SJSA1 (cell line): ENCODE measurements at places on chromosomes 6 and 20.

GRCh38 chr6:157380458-157380778 lies 572 bp upstream of the ZDHHC14 start:
- H3K4me3 ChIP-seq, result peak overlapping the region; percentile 80
- peaks cover 17% of the 10 kb centered on the region for H3K4me1 ChIP-seq
- H3K27ac ChIP-seq, result peak overlapping the region; percentile 66
- no peaks in the 10 kb centered on the region for H3K27me3 ChIP-seq

DNA sequence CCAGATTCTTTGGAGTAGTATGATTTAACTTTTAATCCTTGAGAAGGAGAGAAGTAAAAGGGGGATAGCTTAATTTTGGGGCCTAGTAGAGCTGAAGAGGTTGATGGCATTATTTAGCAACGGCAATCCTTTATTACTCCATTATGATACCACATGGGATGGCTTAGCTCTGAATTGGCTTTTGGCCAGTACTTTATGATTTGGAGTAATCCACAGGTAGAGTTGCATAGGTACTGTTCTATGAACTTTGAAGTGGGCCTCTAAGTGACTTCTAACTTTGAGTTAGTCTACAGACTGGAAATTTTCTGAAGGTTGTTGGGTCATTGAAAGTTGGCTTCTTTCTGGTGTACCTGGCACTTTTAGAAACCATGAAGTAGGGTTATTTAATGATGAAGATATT lies 11.6 kb downstream of the YWHAB start:
- no peak overlapping the region for H3K4me3 ChIP-seq
- no peak overlapping the region for H3K27ac ChIP-seq
- H3K4me1 ChIP-seq, result no peaks in the 10 kb centered on the region
- H3K27me3 ChIP-seq, result no peaks in the 10 kb centered on the region

- peaks cover 8% of the 10 kb centered on the region for H3K4me1 ChIP-seq
- no peaks in the 10 kb centered on the region for H3K27me3 ChIP-seq
- no peak for DNase-seq
- H3K27ac ChIP-seq, result no peak within 1 kb of the TSS
- H3K36me3 ChIP-seq, result no peaks in the 10 kb centered on the region
- peak within 1 kb of the TSS; percentile 48 for H3K4me3 ChIP-seq
Measured at GRCh38 chr6:31582230-31582643, at the start of gene LTB. Gene LTB, minus strand, starts transcription at chr6:31582424. Its CDS starts 7 bp downstream, at chr6:31582417.

GRCh38 chr6:3803627-3804468 lies 45.3 kb upstream of the FAM50B start:
- H3K36me3 ChIP-seq, result no peaks in the 10 kb centered on the region
- no peak overlapping the region for H3K4me3 ChIP-seq
- H3K27ac ChIP-seq, result peak overlapping the region; percentile 97
- DNase-seq, result peak; percentile 95

GRCh38 chr6:132041706-132042105 lies 90.5 kb upstream of the CCN2 start:
- no peak for DNase-seq
- no peaks in the 10 kb centered on the region; the same call in 1 of the 2 replicates for H3K4me1 ChIP-seq

GRCh38 chr6:31489086-31489485 lies 8.9 kb upstream of the MICB start:
- H3K36me3 ChIP-seq, result no peaks in the 10 kb centered on the region
- no peak for DNase-seq
- no peak overlapping the region for H3K27ac ChIP-seq
- no peak overlapping the region for H3K4me3 ChIP-seq
- no peaks in the 10 kb centered on the region for H3K27me3 ChIP-seq

DNA sequence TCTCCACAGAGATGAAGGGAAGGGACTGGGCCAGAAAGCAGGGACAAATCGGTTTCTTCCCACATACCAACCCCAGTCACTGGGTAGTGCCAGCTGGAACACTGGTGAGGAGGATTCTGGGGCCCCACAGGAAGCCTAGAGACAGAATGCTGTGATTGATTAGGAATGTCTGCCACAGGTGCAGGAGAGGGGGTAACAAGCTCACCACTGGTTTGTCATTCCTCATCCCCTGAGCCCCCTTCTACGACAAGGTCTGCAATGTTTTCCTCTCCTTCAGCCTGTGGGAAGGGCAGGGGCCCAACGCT lies 89.8 kb downstream of the PREX1 start:
- no peak overlapping the region for H3K27ac ChIP-seq
- H3K4me3 ChIP-seq, result no peak overlapping the region
- peaks cover 30% of the 10 kb centered on the region for H3K36me3 ChIP-seq
- H3K27me3 ChIP-seq, result no peaks in the 10 kb centered on the region

GRCh38 chr6:26205625-26206574 lies 118.7 kb downstream of the HFE start:
- H3K27ac ChIP-seq, result peak overlapping the region; percentile 99
- H3K36me3 ChIP-seq, result 0 out of 2 replicates have a peak, but pooled peaks cover 5% of the 10 kb centered on the region
- H3K4me3 ChIP-seq, result peak overlapping the region; percentile 57
- DNase-seq, result peak; percentile 96

- no peak for DNase-seq
- no peak overlapping the region for H3K4me3 ChIP-seq
- no peaks in the 10 kb centered on the region for H3K36me3 ChIP-seq
- H3K27me3 ChIP-seq, result no peaks in the 10 kb centered on the region
- H3K4me1 ChIP-seq, result peaks cover 3% of the 10 kb centered on the region
Measured at GRCh38 chr6:34521463-34522285, 34.5 kb downstream of the SPDEF start.

GRCh38 chr6:170448317-170448716 lies 104.8 kb downstream of the PSMB1 start:
- H3K4me1 ChIP-seq, result no peaks in the 10 kb centered on the region
- H3K4me3 ChIP-seq, result no peak overlapping the region
- no peaks in the 10 kb centered on the region for H3K36me3 ChIP-seq
- DNase-seq, result no peak

DNA sequence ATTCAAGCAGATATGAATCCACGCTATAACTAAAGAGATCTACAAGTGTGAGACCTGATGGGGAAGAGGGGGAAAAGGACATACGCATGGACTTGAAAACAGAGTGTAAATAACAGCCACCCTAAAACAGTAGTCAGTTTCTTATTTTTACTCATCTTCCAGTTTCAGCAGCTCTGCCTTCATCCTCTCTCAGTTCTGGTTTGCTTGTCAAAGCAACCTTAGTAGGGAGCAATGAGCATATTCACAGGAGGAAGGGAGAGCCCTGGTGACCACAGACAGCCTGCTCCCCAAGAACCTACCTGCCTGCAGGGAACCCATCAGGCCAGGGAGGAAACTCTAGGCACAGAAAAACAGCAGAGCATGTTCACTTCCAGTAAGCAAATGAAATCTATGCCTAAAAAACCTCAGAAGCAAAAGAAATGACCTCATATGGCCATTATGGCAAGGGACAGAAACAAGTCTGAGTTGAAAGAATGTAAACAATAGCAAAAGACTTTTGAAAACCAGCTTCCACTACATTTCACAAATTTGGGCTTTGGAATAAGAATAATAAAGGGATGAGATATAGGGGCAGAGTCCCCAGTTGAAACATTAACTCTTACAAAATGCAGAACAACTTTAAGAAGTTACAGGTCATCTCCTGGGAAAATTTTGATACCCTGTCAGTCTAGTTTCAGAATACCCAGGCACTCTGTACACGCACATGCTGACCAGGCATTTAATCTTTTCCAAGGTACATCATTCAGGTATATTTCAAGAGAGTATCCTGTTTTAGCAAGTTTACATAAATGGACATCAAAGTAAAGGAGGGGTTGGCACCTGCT lies 120.8 kb upstream of the BCLAF1 start:
- no peaks in the 10 kb centered on the region for H3K36me3 ChIP-seq
- no peak overlapping the region for H3K27ac ChIP-seq
- no peak overlapping the region for H3K4me3 ChIP-seq
- H3K27me3 ChIP-seq, result no peaks in the 10 kb centered on the region

DNA sequence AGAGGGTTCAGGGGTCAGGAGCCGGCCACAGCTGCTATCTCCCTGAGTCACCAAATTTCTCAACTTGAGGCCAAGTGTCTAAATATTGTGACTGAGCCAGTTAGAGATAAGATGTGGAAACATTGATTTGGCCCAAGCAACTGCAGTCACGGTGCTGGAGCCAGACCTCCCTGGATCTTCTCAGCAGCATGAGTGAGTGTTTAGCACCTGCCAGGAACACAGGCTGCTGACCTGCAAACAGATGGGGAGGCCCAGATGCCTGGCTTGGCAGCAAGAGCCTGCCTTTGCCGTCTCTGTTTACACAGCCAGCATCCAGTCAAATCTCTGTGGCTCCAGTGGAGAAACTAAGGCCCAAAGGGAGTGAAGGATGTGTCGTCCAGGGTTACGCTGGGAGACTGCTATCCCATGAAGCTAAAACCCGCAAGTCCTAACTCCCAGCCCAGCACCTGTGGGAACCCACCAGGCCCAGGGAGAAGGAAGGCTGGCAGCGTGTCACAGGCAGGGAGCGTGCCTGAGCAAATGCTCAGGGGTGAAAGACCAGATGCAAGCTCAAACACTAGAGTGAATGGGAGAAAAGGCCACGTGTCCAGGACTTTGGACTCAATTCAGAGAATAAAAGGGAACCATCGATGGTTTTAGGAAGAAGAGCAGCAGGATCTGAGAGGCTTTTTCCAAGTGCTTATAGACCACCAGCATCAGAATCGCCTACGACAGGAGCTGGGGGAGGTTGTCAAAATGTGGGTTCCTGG lies 15.9 kb upstream of the PTGIS start:
- no peak overlapping the region for H3K4me3 ChIP-seq
- H3K36me3 ChIP-seq, result no peaks in the 10 kb centered on the region
- no peak for DNase-seq

GRCh38 chr6:137944793-137945498 lies 77.9 kb downstream of the TNFAIP3 start:
- no peaks in the 10 kb centered on the region for H3K36me3 ChIP-seq
- no peaks in the 10 kb centered on the region for H3K4me1 ChIP-seq
- H3K27ac ChIP-seq, result no peak overlapping the region
- H3K27me3 ChIP-seq, result no peaks in the 10 kb centered on the region; the same call in 1 of the 2 replicates

DNA sequence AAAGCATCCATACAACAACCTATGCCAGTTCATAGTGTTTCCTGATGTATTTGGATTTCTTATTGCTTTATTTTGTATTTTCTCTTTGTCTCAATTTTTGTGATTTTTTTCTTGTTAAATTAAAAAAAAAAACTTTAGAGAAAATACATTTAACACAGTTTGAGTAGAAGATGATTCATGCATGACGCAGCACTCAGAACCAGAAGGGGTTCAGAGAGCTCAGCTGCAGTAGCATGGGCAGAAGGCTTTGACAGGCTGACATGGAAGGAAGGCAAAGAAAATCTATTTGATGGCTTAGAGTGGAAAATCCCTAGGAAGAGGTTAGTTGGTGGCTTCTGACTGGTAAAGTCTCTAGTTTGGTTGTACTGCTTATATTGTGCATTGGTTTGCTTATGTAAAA lies 207.2 kb upstream of the STXBP5 start:
- H3K27ac ChIP-seq, result no peak overlapping the region
- no peaks in the 10 kb centered on the region for H3K36me3 ChIP-seq
- no peak overlapping the region for H3K4me3 ChIP-seq
- 0 out of 2 replicates have a peak, but pooled peaks cover 3% of the 10 kb centered on the region for H3K4me1 ChIP-seq
- H3K27me3 ChIP-seq, result no peaks in the 10 kb centered on the region

DNA sequence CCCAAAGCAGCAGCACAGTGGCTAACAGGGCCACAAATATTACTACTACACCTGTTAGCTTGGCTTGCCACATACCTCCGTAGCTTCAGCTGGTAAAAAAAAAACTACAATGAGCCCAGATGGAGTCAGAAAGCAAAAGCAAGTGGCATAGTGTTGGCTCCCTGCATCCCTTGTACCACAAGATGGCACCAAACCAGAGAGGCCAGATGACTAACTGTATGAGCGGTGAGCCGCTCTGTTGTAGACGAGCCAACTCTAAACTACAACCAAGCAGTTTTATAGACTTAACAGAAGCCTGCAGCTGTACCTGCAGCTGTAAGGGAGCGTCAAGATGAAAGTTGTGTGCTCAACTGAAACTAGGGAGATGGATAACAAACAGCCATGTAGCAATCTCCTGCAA lies 84.5 kb upstream of the MCHR2 start:
- DNase-seq, result peak; percentile 43
- no peaks in the 10 kb centered on the region for H3K36me3 ChIP-seq
- no peak overlapping the region for H3K27ac ChIP-seq
- 0 out of 2 replicates have a peak, but pooled peaks cover 4% of the 10 kb centered on the region for H3K4me1 ChIP-seq

GRCh38 chr20:53826597-53827291 lies 233.1 kb upstream of the ZNF217 start:
- no peak overlapping the region for H3K4me3 ChIP-seq
- H3K27ac ChIP-seq, result peak overlapping the region; percentile 100; the same call in 1 of the 2 replicates
- DNase-seq, result no peak
- no peaks in the 10 kb centered on the region for H3K36me3 ChIP-seq
